SK-N-SH treated with all-trans-retinoic acid at 6 μM for 48 hours (cell line): ENCODE measurements at places on chromosomes 6 and 20.

GRCh38 chr6:35919085-35919826, 1.6 kb downstream of the SRPK1 start:
- ATAC-seq: peak; percentile 45

- no peak; the same call in 2 of the 3 replicates for ATAC-seq
Observed at GRCh38 chr20:49987868-49988690, 5.3 kb downstream of the SNAI1 start.

DNA sequence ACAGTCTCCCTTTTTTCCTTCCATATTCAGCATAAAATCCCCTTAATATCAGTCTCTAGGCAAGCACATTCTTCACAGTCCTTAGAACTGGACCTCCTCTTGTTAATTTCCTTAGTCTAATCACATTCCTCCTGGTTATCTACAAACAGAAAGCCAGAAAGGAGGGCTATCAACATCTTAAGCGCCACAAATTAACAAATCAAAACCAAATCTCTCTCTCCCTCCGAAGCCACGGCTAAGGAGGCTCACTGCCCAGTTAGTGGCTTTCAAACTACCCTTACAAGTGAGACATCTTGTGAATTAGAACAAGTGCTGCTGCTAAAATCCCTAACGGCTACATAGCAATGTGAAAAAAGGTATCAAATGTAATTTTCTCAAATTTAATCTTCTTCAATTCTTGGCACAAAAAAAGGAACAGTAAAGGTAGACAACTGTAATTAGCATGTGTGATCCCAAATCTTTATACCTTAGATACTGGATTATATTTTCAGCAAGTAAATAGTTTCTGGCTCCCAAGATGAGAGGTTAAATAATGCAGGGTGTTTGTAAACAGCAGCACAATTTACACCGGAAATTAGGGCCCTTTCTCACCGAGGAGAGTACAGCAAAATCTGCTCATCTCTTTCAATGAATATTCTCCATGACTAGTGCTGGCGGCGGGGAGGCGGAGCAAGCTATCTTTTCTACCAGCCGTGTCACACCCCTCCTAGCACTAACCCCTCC, 1.4 kb upstream of the TRIM39 start:
- ATAC-seq: peak; percentile 72

GRCh38 chr20:4138056-4138455, 122.7 kb upstream of the RNF24 start:
- no peak for ATAC-seq

- no peak for ATAC-seq
Observed at GRCh38 chr20:19937651-19938420, 79.3 kb upstream of the NAA20 start.

GRCh38 chr20:37927410-37928095, 24.6 kb downstream of the VSTM2L start:
- no peak for ATAC-seq

DNA sequence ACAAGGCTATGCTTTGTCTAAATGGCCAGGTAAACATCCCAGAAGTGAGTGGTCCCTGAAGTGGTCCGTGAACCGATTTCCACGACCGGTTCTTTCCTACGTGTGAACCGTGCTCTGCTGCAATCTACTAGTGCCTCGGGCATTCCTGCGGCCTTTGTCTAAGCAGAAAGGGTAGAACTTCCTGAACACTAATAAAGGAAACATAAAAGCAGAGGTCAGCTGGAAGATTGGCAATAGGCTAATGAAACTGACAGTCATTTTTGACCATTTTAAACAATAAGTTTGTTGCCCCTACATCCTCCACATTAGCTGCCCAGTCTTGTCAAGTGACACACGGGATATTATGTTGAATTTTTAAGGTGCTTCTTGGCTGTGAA, 410.0 kb downstream of the PLCB1 start:
- ATAC-seq: no peak

GRCh38 chr6:43127180-43127579, 43.9 kb upstream of the SRF start:
- ATAC-seq: no peak

- no peak for ATAC-seq
Observed at GRCh38 chr6:64914124-64914523, 792.9 kb downstream of the EYS start.

GRCh38 chr20:38982291-38982690, 20.1 kb downstream of the DHX35 start:
- ATAC-seq: no peak; the same call in 2 of the 3 replicates
